Endothelial cell of umbilical vein (primary cell): ENCODE measurements at places on chromosomes 16 and 17. TPM values are rescaled to one million over a fixed set of nuclear protein-coding genes. Genes with fewer than 3 reads are reported as not detected.
A peak's percentile ranks its signal among the peaks of the same experiment; 100 is the strongest.

The CRHR1 gene
- total RNA-seq: not detected in 2 replicates

The MT1M gene
- 1.8 and 4.6 TPM in 2 replicates for total RNA-seq

The MYH1 gene
- not detected in 2 replicates for total RNA-seq

The DDX52 gene
- 48.4 and 58.4 TPM in 2 replicates for total RNA-seq

The IRX6 gene
- total RNA-seq: not detected in 2 replicates

The NKD1 gene
- total RNA-seq: 0.32 TPM in 1 of 2 replicates, not detected in the other

The FOXN1 gene
- not detected in 2 replicates for total RNA-seq

The CMTM1 gene
- total RNA-seq: 9.3 and 12.3 TPM in 2 replicates

The ZNF174 gene
- total RNA-seq: 7.4 and 9.1 TPM in 2 replicates

The IGF2BP1 gene
- 91.7 and 99.5 TPM in 2 replicates for total RNA-seq

The COX6A2 gene
- total RNA-seq: not detected in 2 replicates

- no peak for DNase-seq
These were observed 3.9 kb downstream of the IGFBP4 start for GRCh38 chr17:40447148-40447644.

GRCh38 chr16:73051226-73051625 is 3.3 kb upstream of the ZFHX3 start:
- no peak for DNase-seq

DNA sequence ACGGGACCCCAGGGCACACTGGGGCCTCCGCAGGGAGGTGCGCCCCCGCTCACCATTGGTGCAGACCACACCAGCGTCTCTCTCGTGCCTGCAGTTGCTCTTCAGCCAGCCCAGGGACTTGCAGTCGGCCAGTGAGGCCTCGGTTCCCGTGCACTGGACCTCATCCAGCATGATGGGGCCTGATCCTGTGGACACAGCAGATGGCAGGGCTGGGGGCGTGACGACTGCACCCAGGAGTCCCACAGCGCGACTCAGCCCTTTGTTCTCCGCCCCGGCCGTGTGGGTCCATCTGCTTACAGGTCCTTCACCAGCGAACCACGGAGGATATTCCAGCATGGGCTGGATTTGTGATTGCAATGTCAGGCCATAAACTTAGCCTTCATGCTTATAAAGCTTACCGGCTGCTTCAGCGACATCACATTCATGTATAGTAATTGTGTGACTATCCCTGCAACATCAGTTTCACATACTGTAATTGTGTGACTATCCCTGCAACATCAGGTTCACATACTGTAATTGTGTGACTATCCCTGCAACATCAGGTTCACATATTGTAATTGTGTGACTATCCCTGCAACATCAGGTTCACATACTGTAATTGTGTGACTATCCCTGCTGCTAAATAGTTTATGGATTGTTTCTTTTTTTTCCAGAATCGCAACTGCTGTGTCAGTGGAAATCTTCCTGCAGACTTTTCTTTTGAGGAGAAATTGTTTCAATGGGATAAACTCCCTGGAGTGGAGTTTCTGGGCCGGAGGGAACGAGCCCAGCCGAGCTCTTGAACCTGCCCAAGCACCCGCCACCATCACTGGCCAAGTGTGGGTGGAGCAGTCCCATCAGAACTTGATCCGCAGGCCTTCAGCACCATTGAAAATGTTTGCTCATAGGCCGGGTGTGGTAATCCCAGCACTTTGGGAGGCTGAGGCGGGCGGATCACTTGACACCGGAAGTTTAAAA is 4.8 kb downstream of the LGALS3BP start:
- peak; percentile 70 for DNase-seq

- no peak for DNase-seq
These were observed 3.3 kb upstream of the AXIN2 start for GRCh38 chr17:65564793-65565192.

DNA sequence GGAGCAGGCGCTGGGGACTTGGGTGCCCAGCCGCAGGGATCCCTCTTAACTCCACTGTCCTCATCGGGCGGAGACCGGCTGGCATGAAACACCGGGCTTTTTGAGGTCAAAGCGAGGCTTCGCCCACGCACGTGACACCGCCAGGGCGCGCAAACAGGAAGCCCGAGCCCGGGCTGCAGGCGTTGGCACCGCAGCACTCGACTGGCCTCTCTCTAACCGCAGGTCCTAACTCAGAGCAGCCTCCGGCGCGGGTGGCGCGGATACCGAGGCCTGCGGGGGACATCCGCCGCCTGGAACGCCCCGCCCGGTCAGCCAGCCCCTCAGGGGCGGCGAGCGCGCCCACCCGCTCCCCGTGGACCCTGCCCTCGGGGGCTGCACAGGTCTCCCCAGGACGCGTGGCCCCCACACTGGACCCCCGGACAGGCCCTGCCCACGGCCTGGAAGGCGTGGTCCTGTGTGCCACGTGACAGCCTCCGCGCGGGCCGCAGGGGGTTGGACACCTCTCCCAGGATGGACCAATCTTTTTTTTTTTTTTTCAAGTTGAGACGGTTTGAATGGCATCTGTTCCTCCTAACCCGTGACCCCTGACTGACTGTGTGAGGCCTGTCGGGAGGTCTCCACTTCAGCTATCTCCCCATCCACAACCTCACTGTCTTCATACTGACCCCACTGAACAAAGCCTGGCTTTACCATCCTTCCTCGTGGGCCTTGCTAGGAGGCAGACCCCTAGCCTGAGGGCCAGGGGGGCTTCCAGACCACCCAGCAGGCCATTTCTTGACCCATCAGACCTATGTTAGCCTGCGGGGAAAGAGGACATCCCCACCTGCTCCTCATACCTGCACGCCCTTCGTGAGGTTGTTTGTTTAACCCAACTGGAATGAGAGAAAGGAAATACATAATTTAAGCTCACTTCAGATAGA is 8.4 kb upstream of the SLC47A2 start:
- peak; percentile 44 for DNase-seq

- no peak for DNase-seq
These were observed 10.6 kb downstream of the RHBDL3 start for GRCh38 chr17:32276171-32276601.

GRCh38 chr17:32930512-32930911 is 2.6 kb downstream of the TMEM98 start:
- DNase-seq: no peak

DNA sequence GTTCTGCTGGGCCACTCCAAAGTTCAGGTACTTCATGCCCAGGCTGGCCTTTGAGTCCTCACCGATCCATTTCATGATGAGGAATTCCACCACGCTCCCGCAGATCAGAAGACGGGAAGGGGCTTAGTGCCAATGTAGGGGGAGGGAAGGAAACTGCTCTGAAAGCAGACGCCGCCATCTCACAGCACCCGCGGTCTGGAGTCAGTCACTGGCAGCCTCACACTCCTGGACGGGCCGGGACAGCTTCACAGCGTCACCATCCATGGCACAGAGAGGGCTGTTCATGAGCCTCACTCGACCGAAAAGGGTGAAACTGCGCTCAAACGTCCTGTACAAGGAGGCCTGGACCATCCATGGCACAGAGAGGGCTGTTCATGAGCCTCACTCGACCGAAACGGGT is 62.0 kb downstream of the RPH3AL start:
- no peak for DNase-seq

- no peak for DNase-seq
These were observed 589 bp downstream of the ARL6IP1 start for GRCh38 chr16:18800775-18801144.

GRCh38 chr16:29849505-29849904 is 13.5 kb downstream of the CDIPT start:
- no peak for DNase-seq

GRCh38 chr16:31250782-31251384 is 8.9 kb upstream of the ITGAM start:
- no peak for DNase-seq

DNA sequence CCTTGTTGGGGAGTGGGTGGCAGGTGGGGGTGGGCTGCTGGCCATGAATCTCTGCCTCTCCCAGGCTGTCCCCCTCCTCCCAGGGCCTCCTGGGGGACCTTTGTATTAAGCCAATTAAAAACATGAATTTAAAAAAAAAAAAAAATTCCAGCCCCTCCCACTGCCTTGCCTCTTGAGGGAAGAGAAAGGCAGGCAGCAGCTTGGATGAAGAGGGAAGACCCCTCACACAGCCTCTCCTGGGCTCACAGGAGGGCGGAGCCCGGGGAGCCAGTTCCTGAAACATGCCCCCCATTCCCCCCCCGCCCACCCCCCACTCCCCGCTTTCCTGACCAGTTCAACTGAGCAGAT is 1.8 kb upstream of the TCAP start:
- DNase-seq: no peak

- no peak for DNase-seq
These were observed 878 bp upstream of the DNAJA2 start for GRCh38 chr16:46974352-46974751.

DNA sequence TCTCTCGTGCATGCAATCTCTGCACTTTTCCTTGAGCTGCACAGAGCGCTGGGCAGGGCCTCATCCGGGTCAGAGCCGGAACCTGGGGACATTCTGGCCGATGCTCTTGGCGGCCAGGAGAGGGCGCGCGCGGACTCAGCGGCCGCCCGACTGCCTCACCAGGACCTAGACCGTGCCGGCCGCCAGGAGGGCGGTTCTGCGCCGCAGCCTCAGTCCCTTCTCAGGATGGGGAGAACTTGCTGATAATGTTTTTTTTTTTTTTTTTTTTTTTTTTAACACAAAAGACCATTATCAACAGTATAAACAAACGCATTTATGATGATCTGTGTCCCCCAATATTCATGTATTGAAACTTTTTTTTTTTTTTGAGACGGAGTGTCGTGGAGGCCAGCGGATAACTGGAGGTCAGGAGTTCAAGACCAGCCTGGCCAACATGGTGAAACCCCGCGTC is 8.1 kb upstream of the FLYWCH2 start:
- DNase-seq: peak; percentile 63

- DNase-seq: no peak
These were observed 396.2 kb upstream of the XYLT1 start for GRCh38 chr16:17866996-17867395.

GRCh38 chr17:40810494-40810893 is 10.7 kb upstream of the KRT28 start:
- DNase-seq: peak; percentile 58

DNA sequence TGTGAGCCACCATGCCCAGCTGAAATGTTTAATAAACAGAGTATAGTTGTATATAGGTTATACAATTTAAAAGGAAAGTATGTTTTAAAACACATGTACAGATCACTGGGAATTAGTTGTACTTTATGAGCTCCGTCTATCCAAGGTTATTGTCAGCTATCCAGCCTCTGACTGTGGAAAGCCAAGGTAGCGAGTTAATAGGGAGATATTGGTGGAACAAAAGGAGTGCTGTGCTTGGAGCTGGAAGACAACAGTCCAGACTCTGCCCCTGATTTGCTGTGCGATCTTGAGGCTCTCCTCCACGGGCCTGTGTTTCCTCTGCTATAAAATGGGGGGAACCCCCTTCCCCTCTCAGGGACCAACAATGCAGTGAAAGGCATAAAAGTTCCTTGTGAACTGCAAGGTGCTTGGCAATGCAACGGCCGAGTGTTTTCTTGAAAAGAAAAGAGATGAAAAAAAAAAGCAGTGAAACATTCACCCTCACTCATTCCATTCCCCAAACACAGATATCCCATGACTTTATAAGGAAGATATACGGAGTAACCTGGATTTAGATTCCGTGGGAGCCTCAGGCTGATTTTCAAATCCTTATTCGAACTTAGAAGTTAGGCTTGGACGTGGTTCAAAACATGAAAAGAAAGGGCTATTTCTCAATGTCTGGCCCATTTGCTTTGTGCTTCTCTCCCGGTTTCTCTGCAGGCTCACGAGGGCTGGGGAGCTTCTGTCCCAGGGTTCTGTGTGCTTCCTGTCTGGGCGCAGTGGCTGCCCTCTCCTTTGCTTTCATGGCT is 34.1 kb downstream of the CUEDC1 start:
- DNase-seq: no peak

GRCh38 chr17:7219229-7219811 is 316 bp downstream of the DLG4 start:
- no peak for DNase-seq

DNA sequence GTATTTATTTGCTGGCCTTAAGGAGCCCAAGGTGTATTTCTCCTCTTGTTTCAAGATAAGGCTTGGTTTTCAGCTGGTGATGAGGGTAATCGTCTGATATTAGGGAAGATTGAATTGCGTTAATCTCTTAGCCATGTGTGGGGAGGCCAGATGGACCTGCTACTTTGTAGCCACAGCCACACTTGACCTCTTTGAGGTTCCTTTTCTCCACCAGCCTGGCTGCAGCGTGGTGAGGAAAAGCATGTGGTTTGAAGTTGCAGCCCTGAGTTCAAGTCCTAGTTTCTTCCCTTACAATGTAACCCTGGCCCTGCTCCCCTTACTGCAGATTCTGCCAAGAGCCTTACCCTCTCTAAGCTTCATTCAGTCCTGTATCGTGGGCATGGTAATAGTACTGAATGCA is 3.1 kb downstream of the MINK1 start:
- DNase-seq: no peak

DNA sequence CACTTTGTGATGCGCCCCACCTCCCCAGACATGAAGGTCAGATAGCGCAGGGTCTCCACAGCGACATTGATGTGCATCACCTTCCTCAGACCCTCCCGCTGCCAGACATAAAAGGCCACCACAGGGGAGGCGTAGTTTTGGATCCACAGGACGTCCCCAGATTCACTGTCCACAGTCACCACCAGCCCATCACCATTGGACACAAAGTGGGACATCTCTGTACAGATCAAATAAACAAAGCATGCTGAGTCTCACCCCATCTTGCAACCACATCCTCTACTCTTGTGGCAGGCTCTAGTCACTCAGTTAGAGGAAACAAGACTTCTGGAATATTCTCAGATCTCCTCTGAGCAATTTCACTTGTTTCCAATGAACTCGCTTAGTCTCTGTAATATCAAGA is 46.3 kb upstream of the ICAM2 start:
- no peak for DNase-seq

- peak; percentile 99 for DNase-seq
These were observed 155.7 kb downstream of the SOCS1 start for GRCh38 chr16:11100239-11100750.

DNA sequence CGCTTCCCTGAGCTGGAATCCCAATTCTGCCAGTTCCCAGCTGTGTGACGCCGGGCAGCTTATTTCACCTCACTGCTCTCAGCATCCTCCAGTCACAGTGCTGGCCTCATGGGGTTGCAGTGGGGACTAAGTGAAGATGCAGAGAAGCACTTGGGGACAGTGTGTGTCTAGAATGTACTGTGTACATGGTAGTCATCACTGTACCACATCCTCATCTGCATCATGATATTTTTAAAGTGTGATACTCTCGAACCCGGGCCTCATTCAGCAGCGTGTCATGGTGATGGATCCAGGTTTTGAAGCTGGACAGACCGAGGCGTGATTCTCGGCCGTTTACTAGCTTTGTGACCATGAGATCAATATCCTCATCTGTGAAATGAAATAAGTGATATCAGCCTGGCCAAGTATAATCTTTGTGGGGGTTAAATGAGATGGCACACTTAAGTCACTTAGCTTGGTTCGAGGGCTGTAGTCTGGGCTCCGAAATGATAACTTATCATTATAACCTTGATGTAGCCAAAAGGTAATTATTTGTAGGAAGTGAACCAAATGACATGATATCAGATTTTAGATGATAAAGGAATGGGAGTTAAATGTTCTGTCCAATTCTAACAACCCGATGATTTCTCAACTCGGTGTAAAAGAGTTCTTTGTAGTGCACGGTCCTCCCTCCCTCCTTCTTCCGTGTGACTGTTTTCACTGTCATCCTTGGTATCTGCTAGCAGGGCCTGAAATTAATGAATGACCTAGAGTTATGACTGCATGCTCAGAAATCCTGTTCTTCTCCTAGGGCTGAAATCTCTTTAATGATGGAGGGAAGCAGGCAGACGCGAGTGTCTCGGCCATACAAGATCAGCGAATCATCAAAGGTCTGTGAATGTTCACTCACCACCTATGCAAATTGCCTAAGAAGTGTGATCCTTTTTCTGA is 2.0 kb downstream of the KLHL36 start:
- DNase-seq: no peak

- no peak for DNase-seq
These were observed 17.9 kb upstream of the TRPV3 start for GRCh38 chr17:3575511-3575910.
